CD4-positive, alpha-beta T cell treated with Interleukin-21 for 1 hour (primary cell): ENCODE measurements at places on chromosomes 3 and 15.

- DNase-seq = no peak
These were observed 61.5 kb downstream of the ASB7 start for GRCh38 chr15:100663915-100664281.

GRCh38 chr3:12969486-12969885 lies 103.7 kb downstream of the IQSEC1 start:
- DNase-seq = no peak

- no peak for DNase-seq
These were observed 480.9 kb downstream of the ZIC1 start for GRCh38 chr3:147890114-147890513.

- DNase-seq = no peak
These were observed at the start of gene CLDN11 for GRCh38 chr3:170418422-170419398. TSS of gene CLDN11 (plus strand) at chr3:170418868. CDS start at chr3:170419067, 199 bp downstream.

DNA sequence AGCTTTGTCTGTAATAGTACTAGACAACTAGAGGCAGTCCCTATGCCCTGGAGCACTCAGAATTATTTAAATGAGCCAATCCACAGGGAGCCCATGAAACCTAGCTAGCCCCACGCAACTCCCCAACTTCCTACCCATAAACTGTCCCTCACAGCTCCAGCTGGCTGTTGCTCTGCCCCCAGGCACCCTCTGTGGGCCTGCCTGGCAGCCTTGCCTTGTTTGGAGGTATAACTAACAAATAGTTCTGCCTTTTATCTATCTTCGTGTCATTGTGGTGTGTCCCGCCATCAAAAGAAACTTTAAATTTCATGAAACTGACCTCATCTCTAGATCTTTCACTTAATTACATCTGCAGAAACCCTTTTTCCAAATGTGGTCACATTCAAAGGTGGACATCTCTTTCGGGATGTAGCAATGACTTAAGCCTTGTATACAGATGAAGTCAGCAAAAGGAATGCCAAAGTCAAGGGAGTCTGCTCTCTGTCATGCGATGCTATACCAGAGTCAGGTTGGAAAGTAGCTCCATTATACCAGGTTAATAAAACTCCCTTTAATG lies 1.8 kb upstream of the RTP3 start:
- no peak for DNase-seq

- DNase-seq = no peak
These were observed 45.0 kb upstream of the FGF12 start for GRCh38 chr3:192772240-192772894.

- DNase-seq = no peak
These were observed 39.8 kb upstream of the SGO1 start for GRCh38 chr3:20225769-20226168.

GRCh38 chr3:31166249-31166885 lies 271.9 kb upstream of the GADL1 start:
- no peak for DNase-seq

- no peak for DNase-seq
These were observed 18.3 kb downstream of the MYZAP start for GRCh38 chr15:57609805-57610529.

DNA sequence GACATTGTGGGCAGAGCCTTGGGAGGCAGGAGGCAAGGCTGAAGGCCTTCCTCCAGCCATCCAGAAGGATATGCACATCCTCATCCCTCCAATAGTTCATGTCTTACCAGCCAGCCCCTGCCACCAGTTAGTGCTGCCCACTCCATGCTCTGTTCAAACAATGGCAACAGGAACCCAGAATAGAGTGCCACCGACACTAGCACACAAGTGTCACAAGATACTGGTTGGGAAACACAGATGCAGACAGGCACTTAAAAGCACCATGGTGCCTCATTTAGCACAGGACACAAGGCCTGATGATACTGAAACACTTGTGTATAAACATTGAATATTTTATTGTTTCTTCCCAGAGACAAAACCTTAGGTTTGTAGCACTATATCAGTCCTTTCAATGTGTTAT lies 56.5 kb upstream of the MYO5C start:
- no peak for DNase-seq

DNA sequence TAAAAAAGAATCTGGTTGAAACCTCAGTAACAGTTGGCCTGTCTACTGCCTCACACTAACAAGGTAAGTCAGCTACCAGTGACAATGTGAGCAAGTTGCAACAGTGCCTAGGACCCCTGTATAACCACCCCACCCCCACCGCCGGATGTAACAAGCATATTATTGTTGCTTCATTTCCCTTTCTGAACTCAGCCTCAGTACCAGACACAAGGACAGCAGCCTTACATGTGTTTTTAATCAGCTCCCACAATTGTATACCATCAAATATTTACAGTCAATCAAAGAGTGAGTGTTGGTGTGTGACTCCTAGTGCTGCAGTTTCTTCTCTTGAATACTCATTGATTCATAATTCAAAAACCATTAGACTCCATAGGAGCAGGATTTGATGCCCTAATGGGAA lies 96.4 kb downstream of the PYDC2 start:
- DNase-seq = no peak

GRCh38 chr3:69838217-69838616 lies 99.0 kb downstream of the MITF start:
- DNase-seq = no peak

GRCh38 chr15:68783226-68784058 lies 37.3 kb downstream of the ANP32A start:
- DNase-seq = peak; percentile 65

- no peak for DNase-seq
These were observed 65.5 kb downstream of the PEX5L start for GRCh38 chr3:179971280-179971679.

DNA sequence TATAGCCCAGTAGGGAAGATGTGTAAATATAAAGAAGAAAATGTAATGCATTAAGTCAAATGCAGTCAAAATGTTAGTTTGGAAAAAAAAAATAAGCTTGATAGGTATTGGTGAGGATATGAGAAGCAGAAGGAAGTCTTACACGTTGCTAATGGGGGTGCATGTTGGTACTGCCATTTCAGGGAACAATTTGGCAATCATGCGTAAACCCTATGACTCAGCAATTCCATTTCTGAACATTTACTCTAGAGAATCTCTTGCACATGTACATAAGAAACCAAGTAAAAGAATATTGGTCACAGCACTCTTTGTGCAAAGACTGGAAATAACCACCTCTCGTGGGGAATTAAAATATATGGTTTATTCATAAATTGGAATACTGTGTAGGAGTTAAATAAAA lies 35.5 kb upstream of the TIMP4 start:
- DNase-seq = no peak

DNA sequence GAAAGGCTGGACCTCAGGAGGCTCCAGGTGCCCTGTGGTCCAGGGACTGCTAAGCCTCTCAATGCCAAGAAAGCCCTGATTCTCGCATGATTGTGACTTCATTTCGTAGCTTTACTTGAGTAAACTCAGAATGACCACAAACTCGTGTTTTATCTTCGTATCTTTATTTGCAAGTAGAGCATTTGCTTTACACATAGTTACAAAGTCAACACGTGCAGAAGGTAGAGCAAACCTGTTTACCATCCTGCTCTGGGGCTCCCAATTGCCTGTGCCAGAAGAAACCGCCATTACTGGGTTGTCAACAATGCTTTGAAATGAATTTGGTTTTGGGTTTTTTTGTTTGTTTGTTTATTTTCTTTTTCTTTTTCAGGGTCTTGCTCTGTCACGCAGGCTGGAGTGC lies 5.8 kb upstream of the MESP1 start:
- no peak for DNase-seq

- DNase-seq = peak; percentile 3
These were observed 12.4 kb downstream of the OTOL1 start for GRCh38 chr3:161508852-161509477.

DNA sequence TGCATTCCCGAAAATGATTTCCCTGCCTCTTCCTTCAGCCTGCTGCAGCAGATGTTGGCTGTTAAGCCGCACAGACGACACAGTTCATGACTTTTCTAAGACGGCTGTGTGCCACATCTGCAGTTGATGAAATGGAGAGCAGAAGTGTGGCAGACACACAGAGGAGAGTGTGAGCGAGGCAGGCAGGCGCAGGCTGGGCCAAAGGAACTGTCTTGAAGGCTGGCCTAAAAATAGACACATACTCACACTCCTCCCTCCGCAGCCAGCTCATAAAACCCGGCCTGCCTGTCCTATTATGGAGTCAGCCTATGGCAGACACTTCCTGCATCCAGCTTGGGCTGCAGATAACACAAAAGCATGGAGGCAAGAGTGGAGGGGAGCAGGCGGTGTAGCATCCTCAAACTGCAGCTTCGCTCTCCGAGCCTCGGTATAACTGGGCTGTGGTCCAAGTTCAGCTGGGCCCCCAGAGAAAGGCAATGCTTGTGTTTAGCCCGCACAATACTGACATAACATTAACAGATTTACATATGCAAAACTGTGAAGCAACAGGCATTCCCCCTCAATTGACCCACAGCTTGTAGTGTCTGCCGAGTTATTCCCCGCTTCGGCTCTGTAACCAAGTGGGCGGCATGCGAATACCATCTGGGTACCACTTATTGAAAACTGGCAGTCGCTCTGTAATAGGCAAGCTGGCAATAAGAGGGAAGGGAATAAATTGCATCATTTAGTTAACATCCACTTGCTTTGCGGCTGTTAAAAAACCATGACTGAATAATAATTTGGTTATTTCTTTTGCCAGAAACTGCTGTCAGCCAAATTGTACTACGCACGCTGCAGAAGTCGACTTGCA lies 40.8 kb downstream of the FOXP1 start:
- DNase-seq = peak; percentile 13

GRCh38 chr3:5095886-5096285 lies 26.2 kb upstream of the ARL8B start:
- DNase-seq = no peak

GRCh38 chr15:92243227-92243626 lies 150.5 kb upstream of the ST8SIA2 start:
- DNase-seq = no peak

GRCh38 chr15:28049581-28049980 lies 49.5 kb downstream of the OCA2 start:
- DNase-seq = no peak

DNA sequence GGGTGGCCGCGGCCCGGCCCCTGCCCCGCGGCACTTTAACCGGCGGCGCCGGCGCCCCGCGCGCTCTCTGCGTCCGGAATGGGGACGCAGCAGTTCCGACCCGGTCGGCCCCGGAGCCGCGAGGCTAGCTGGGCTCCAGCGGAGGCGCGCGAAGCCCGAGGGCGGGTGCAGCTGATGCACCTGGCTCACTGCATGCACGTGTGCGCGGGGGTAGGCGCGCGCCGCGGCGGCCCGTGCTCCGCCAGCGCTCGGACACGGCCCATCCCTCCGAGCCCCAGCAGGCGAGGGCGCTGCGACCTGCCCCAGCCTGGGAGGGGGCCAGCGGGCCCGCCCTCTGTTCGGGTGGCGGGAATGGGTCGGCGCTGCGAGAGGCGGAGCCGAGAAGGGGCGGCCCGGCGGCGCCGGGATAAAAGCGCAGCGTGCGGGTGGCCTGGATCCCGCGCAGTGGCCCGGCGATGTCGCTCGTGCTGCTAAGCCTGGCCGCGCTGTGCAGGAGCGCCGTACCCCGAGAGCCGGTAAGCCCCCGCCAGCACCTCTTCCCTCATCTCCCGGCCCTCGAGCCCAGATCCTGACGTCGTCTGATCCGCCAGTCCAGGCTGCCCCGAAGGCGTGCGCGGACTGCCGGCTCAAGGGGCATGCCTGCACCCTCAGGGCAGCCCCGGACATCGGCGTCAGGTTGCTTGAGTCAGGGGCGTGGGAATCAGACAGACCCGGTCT lies at the start of the genes CHDH and IL17RB:
Gene CHDH, minus strand, starts transcription at position 286 of the 717 bp plus-strand sequence. CDS start 22,411 bp downstream, outside the sequence.
Gene IL17RB, plus strand, starts transcription at position 435 of the 717 bp plus-strand sequence. Its CDS starts 21 bp downstream, at position 456.
- peak; percentile 7 for DNase-seq

- no peak for DNase-seq
These were observed 66.1 kb downstream of the CHSY1 start for GRCh38 chr15:101185770-101186169.

GRCh38 chr3:42300013-42300412 lies 34.0 kb upstream of the CCK start:
- no peak for DNase-seq

- DNase-seq = no peak
These were observed 50.5 kb upstream of the ABI3BP start for GRCh38 chr3:101043687-101044078.

GRCh38 chr3:72487946-72488737 lies 360.1 kb downstream of the SHQ1 start:
- no peak for DNase-seq

- peak; percentile 27 for DNase-seq
These were observed 101.3 kb downstream of the DPH6 start for GRCh38 chr15:35444557-35445204.

DNA sequence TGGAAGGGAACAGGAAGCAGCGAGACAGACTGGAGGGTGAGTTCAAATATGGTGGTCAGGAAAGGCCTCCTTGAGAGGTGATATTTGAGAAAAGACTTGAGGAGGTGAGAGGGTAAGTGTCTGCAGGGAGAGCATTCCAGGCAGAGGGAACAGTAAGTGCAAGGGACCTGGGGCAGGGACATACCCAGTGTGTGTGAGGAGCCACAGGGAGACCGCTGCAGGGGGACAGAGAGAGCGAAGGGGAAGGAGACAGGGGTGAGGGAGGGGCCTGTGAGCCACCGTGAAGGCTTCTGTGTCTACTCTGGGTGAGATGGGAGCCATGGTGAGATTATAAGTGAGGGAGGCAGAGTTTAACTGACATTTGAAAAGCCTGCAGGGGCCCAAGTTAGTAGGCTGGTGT lies 38.0 kb downstream of the WNT7A start:
- no peak for DNase-seq

DNA sequence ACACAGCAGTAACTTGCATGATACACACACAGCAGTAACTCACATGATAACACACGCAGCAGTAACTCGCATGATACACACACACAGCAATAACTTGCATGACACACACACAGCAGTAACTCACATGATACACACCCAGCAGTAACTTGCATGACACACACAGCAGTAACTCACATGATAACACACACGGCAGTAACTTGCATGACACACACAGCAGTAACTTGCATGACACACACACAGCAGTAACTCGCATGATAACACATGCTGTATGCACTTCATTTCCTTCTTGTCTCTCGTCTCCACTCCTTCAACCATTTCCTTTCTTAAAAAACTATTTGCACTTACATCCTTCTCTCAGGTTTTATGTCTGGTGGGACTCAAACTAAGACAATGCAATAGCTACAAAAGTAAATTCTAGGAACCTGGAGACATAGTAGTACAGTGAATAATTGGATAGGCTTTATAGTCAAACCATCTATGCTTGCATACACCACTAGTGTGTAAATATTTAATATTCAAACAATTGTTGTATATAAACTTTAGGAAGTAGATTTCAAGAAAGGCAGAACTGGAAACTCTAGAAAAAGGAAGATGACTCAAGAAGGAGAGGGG lies 130.8 kb downstream of the UACA start:
- DNase-seq = no peak

DNA sequence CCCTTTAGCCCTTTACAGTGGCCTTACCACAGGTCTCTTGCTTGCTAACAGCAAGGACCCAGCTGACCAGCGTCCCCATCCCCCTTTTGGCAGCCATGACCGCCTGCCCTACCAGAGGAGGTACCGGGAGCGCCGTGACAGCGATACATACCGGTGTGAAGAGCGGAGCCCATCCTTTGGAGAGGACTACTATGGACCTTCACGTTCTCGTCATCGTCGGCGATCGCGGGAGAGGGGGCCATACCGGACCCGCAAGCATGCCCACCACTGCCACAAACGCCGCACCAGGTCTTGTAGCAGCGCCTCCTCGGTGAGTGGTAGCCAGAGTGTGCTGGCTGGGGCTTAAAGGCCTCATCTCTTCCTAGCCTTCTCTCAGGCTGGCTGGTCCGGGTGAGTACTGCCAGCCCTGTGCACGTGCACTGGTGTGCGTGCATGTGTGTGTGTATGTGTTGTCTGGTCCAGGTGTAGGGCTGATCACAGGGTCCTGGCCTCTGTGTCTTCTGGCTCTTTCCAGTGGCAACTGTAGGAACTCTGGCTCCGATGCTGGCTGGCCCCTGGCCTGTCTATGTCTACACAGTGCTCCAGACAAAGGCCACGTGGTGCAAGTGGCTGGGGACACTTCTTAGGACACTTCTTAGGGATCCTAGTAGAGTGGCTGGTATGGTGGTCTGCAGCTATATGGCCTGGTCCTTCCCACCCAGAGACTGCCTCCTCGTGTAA lies 4.4 kb downstream of the CLK3 start:
- DNase-seq = no peak
